Choroid plexus epithelial cell (primary cell): ENCODE measurements at places on chromosomes 3 and 15.

DNA sequence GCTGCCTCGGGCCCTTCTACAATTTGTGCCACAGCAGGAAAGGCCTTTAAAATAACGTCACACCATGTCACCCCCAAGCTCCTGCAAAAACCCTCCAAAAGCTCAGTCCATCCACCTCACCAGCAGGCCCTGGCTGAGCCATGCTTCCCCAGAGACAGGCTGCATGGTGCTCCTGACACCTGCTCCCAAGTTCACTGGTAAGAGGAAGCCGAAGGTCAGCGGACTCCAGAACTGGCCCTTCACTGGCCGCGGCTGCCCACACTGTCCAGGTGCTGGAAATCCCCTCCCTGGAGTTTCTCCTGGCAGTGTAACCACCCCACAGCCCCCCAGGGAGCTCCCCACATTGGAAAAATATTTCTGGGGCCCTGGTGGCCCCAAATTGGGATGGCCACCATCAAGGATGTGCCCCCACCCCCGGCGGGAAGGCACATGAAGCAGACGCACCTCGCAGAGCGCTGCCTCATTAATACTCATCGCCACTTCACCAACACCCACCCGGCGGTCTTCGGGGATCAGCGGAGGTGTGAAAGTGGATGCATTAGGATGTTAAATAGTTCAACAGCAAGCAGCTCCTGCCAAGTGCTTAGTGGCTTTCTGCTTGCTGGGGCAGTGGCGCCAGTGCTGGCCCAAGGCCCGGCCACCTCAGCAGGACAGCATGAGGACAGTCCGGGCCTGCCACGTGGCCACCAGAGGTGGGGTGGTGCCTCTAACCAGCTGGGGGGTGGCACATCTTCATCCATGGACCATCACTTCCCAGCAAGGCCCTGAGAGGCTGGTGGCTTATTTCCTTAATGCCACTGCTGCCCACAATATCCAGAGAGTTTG is 146.1 kb upstream of the IQSEC1 start:
- DNase-seq: no peak

- no peak for DNase-seq
Observed at GRCh38 chr15:91927585-91927984, 74.1 kb downstream of the SLCO3A1 start.

DNA sequence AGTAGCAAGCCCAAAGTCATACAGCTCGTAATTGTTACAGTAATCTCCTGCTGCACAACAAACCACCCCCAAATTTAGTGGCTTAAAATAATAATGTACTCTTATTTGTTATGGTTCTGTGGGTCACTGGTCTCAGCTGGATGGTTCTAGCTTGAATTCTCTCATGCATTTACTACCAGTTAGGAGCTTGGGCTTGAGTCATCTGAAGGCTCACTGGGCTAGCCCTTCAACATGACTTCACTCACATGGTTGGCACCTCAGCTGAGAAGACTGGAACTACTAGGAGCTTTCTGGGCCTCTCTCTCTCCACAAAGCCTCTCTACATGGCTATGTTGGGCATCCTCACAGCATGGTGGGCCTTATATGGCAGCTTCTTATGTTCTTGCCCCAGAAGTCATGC is 12.5 kb downstream of the PCOLCE2 start:
- no peak for DNase-seq

- DNase-seq: peak; percentile 76
Observed at GRCh38 chr15:39363761-39364586, 216.9 kb upstream of the THBS1 start.

DNA sequence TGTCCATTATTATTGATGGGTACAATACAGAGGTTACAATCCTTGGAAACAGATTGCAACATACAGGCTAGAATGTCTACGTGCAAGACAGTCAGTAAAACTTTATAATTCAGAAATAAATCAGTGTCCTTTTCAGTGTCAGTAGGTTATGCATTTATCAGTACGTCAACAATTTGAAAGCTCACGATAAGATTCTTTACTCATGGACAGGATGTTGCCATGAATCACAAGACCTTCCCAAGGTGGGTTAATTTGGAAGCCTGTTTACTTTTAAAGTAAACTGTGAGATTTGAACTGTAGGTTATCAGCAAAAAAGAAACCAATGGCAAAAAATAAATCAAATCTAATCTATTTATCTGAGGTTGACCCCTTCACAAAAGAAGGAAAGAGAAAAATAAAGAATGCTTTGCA is 243.9 kb upstream of the AGTR1 start:
- DNase-seq: peak; percentile 1

DNA sequence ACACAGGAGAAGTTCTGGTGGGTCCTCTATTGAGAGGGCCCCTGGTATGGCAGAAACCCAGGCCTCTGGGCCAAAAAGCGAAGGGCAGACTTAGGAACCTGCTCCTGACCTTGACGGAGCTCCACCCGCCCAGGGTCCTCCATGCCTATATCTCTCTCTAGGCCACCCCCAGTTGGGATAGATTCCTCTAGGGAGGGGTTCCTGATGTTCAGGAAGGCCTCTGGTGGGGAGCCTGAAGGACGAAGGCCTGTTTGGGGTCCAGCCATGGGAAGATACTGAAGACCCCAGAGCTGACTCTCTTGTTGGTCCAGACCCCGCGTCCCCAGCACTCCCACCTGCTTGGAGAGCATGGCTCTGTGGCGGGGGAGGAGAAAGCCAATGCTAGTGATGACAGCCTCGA is 104.2 kb downstream of the CORO2B start:
- no peak for DNase-seq

- DNase-seq: no peak
Observed at GRCh38 chr3:167978071-167978470, 117.7 kb downstream of the GOLIM4 start.

- peak; percentile 77 for DNase-seq
Observed at GRCh38 chr15:60605879-60606307, 127.0 kb upstream of the ICE2 start.

GRCh38 chr3:31696009-31696297 is 163.2 kb downstream of the STT3B start:
- DNase-seq: no peak

GRCh38 chr15:34179234-34179633 is 30.7 kb downstream of the KATNBL1 start:
- no peak for DNase-seq

GRCh38 chr3:122247825-122248185 is 64.3 kb downstream of the CASR start:
- no peak for DNase-seq

DNA sequence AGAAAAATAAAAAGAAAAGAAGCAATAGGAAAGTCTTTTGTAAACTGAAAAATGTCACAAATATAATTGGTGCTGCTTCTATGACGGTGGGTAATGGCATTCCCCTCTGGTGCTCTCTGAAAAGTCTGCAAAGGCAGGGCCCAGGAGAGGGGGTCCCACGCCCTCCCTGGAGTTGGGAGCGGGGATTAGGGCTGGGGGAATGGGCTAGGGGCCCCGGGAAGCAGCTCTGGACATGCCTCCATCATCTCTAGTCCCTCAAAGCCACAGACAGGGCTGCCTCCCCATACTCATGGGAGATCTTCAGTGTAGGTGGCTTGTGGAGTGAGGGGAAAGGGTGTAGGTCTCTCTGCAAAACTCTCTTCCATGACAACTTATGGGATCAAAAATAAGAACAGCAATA is 7.8 kb upstream of the RHCG start:
- no peak for DNase-seq
